ENCODE measurements at places on chromosomes 1 and 21.

GRCh38 chr21:44576025-44576420, 2.5 kb downstream of the KRTAP10-4 start:
- DNase-seq, result no peak

GRCh38 chr1:160018900-160019299, 12.9 kb downstream of the PIGM start:
- DNase-seq, result no peak

- no peak for DNase-seq
Observed at GRCh38 chr1:98500324-98500723, 161.2 kb upstream of the SNX7 start.

DNA sequence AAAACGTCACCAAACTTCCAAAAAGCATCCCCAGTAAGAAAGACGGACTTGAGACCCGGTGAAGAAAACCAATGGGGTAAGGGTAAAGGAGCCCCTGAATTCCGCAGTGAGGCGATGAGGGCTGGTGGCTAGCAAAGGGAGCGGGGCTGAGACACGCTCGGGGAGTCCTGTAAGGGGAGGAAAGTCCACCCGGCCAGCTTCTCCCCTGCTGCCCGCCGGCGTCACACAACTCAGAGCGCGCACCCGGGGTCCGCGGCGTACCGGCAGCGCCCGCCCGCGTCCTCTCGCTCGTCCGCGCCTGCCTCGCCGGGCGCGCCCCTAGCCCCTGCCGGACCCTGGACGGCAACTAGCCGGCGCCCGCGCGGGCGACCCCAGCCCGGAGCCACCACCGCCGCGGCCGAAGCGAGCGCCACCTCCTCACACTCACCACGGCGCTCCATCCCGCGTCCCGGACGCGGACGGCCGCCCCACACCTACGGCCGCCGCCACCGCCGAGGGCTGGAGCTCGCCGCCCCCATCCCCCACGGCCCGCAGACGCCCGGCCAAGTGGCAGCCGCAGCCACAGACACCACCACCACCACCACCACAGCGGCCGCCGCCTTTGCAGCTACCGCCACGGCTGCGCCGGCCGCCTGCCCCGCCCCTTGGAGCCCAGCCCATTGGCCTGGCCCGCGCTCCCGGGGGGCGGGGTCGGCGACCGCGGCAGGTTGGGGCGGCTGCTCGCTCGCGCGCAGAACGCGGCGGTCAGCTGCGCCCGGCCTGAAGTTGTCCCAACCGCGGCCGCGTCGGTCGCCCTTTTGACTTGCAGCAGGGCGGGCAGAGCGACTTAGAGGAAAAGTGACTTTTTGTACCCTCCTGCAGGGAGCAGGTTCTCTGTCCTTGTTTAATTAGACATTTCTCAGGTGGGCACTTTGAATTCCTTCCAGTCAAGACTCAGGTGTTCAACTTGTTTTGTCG, 10.0 kb upstream of the ARHGAP29 start:
- no peak for DNase-seq

DNA sequence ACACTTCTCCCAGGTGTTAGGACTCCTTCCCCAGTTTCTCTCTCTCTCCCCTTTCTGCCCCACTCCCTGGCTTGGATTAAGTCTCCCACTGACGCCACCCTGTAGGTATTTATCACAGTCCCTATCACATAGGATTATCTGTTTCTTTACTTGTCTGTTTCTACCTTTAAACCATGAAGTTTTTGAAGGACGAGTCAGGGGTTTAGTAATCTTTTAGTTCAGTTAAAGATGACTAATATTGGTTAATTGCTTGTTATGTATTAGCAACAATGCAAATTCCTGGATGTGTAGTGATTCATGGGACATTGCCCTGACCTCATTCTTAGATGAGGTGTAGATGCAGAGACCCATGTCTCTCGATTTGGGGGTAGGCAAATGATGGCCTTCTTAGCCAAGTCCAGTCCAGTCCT, 6.4 kb downstream of the LAMC1 start:
- DNase-seq, result no peak

DNA sequence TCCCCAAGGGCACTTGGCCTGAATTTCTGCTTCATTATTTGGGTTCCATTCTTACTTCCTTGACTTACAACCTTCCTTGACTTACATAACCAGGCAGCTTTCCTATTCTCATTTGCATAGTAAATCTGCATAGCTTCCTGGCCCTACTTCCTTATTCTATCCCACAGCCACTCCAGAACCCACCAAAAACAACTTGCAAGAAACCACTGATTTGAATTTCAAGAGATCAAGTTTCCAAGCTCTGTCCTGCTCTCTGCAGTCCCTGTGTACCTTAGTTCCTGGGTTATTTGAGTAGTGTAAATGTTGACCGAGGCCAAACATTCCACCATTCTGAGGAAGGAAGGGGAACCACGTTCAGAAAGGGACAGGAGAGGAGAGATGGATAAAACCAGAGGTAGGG, 603.3 kb downstream of the PTPRC start:
- DNase-seq, result no peak

- no peak for DNase-seq
Observed at GRCh38 chr1:230901671-230902070, 33.4 kb upstream of the C1orf198 start.

DNA sequence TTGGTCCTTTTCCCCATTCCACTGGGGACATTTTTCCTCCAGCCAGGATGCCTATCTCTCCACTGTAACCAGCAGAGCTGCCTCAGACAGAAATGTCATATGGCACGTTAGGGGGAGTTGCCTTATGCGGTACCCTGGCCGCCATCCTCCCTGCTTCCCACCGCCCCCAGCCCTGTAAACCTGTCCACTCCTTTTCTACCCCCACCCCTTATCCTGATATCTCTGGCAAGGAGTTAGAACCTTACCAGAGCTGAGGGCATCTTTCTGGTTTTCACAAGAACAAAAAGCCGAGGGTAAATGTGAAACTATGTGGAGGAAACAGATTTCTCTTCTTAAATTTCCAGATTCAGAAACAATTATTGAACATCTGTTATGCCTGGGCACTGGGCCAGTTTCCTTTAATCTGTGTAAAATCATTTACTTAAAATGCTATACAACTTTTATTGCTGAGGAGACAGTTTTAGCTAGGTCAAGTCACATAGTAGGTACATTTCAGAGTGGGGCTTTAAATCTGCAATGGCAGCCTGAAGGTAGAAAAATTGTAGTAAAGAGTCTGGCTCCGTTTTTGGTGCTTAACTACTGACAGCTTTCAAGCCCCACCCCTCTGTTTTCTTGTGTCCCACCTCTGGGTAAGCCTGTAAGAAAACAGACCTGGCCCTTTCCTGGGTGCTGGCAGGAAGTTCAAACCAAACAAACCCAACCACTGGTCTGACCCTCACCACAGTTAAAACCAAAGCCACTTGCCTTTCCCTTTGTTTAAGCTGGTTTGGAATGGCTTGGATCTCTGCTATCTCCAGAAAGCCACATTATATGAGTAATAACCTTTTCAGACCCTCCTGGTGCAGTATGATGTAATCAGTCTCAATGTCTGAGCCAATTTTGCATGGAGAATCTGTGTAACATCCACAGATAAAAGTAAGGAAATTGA, 319.0 kb downstream of the HHAT start:
- DNase-seq, result no peak

GRCh38 chr1:3116560-3116959, 47.6 kb downstream of the PRDM16 start:
- DNase-seq, result no peak

- DNase-seq, result no peak
Observed at GRCh38 chr21:33231526-33231925, 1.8 kb downstream of the IFNAR2 start.

GRCh38 chr1:75470448-75470847, 140.5 kb downstream of the SLC44A5 start:
- DNase-seq, result no peak

DNA sequence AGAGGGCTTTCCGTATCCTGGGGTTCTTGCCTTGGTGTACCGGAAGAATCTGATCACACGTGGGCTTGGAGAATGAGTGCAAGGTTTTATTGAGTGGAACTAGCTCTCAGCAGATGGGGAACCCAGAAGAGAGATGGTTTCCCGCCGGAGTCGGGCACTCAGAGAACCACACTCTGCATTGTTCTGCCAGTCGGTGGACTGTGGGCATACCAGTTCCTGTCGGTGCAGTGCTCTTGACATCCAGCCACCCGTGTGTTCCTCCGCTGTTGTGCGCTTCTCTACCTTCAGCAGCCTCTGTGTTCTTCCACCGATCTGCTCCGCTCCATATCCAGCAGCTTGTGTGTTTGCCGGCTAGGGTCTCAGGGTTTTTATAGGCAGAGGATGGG, 10.8 kb upstream of the PPIE start:
- no peak for DNase-seq

GRCh38 chr1:81420760-81421159, 380.0 kb upstream of the ADGRL2 start:
- no peak for DNase-seq

- no peak for DNase-seq
Observed at GRCh38 chr1:58308206-58308605, 238.3 kb downstream of the OMA1 start.

DNA sequence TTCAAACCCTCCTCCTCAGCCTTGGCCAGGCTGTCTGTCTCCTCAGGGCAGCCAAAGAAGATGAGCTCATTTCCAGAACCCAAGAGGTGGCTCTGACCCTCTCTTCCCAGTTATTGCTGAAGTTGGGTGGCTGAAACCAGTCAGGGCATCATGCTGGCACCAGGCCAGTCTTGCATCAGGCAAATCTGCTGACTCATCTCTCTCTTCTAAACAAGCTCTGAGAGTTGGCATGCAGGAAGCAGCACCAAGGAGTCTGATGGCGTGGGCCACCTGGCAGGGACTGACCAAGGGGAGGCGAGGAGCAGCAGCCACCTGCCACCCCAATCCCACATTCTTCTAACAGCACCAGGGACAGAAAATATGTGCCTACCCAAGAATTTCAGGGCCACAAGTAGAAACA, 104.8 kb upstream of the ATP1A1 start:
- peak; percentile 65 for DNase-seq

GRCh38 chr21:42735944-42736343, 82.5 kb downstream of the PDE9A start:
- no peak for DNase-seq

GRCh38 chr1:170114906-170115305, 30.9 kb upstream of the NTMT2 start:
- peak; percentile 49 for DNase-seq

DNA sequence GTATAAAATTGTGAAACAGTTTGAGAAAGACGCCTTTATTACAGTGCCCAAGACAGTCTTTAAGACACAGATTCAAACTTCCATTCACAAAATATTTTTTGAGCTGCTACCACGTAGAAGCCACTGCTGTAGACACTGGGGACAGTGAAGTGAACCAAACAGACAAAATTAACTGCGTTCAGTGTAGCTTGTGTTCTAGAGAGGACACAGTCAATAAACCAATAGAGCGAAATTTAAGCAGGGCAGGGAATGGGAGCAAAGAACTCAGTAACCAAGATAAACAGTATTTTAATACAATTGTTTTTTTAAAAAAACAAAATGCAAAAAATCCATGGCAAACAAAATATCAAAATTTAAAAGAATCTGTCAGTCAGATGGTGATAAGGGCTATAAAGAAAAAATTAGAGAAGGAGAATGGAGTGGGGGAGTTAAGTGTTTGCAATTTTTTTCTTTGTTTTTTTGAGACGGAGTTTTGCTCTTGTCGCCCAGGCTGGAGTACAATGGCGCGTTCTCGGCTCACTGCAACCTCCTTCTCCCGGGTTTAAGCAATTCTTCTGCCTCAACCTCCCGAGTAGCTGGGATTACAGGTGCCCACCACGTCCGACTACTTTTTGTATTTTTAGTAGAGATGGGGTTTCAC, 719 bp upstream of the PARS2 start:
- DNase-seq, result no peak

DNA sequence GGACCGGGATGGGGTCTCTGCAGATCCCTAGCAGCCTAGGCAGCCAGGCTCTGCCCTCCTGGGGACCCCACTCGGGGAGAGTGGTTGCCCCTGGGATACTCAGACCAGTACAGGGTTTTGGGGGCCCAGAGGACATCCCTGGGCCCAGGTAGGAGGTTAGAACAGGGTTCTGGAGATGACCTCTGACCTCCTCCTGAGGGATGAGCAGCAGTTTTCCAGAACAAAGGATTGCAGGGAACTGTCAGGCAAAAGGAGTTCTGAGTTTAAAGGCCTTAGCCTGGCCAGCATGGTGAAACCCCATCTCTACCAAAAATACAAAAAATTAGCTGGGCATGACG, 20.4 kb upstream of the VPS13D start:
- DNase-seq, result no peak

GRCh38 chr1:59014827-59015226, 231.0 kb upstream of the JUN start:
- no peak for DNase-seq

- DNase-seq, result peak; percentile 61
Observed at GRCh38 chr1:78673120-78673519, 23.5 kb downstream of the IFI44 start.

DNA sequence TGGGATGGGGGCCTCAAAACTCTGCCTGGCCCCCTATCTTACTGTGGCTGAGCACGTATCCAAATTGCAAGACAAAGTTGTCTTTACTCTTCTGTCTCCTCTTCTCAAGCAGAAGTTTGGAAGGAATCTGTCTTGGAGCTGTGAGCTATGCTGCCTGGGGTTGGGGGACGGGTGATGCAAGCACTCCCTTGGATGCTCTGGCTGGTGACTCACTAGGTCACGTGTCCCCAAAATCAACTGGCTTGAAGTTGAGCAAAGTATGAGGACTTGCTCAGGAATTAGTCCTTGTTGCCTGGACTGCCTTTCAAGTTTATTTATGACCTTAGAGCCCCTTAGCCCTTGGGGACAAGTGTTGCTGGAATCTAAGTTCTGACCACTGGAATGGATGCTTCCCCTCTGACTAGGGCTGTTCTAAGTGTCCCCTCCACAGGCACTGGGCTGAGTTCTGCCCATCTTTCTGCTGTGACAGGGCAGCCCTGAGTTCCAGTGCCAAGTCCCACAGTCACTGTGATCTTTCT, 269.5 kb downstream of the HHAT start:
- no peak for DNase-seq

DNA sequence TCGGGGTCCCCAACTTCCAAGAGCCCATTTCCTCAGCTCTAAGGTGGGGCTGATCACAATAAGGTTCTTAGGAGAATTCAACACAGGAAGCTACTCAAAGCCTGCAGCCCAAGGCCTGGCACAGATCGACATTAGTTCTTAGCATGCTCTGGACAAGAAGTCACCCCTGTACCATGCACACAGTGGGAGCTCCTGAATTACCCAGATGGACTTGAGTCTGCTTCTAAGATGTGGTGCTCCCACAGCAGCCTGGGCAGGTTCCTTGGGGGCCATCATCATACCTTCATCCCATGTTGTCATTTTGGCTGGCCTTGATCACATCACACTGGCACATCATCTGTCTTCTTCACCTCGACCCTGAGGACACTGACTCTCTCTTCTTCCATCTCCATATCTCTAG, 153.3 kb upstream of the VAMP3 start:
- no peak for DNase-seq

- DNase-seq, result no peak
Observed at GRCh38 chr1:63621075-63621474, 27.9 kb downstream of the PGM1 start.

DNA sequence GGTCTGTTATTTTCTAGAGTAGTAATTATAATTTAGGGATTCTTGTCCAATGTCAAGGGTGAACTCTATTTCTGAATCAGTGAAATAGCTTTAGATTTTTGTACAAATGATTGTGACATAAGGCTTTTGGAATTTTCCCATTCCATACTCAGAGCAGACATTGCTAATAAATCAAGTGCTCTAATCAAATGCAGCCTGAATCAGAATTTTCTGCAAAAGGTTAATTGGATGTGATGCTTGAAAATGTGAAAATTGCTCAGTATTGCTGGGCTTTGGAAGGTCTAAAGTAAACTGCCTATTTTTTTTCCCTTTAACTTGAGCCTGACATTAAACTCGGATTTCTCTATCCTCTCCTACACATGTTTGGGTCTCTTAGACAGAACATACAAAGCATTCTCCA, 23.2 kb downstream of the SGIP1 start:
- no peak for DNase-seq

GRCh38 chr1:181128592-181129497, 40.3 kb downstream of the IER5 start:
- DNase-seq, result peak; percentile 81
